ENCODE measurements at places on chromosomes 7 and 10. TPM values are rescaled to one million over a fixed set of nuclear protein-coding genes. Genes with fewer than 3 reads are reported as not detected.

The SORCS1 gene
- total RNA-seq: 0.76 TPM

- no peak for DNase-seq
Measured at GRCh38 chr7:74625446-74625845, 32.1 kb upstream of the GTF2I start.

DNA sequence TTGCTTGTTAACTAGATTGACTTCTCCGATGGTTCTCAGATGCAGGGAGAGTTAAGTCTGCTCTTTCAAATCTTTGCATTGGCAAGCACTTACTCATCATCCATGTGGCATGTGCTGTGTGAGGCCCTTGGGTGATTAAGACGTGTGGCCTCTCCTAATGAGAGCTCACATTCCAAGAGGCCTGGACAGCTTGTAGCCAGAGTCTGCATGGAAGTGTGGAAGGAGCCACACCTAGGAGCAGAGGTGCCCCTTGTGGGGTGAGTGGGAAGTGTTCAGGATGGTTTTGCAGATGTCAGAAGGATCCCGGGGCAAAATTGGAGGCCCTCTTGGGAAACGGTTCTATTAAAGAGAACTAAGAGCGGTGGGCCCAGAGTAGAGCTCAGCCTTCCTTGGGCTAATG lies 225.9 kb downstream of the PAXIP1 start:
- DNase-seq: no peak

DNA sequence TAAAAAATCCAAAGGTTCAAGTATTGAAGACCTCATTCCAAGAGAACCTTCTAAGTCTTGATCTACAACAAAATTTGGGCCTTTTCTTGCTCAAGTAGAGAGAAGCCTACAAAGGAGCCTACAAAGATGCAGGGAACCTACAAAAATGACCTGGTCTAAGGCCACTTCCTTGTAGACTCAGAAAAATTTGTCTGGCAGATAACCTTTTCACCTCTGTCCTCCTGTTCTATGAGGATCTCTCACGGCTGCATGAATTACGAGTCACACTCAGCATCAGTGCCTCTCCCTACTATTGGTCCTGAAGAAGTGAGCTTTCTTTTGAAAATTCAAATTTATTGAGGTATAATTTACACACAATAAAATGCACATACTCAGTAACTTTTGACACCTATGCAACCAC lies 29.3 kb downstream of the CCNJ start:
- DNase-seq: no peak

GRCh38 chr10:79417731-79418130 lies 27.7 kb downstream of the ZCCHC24 start:
- DNase-seq: peak; percentile 59
